ENCODE measurements at places on chromosomes 1 and 21.

DNA sequence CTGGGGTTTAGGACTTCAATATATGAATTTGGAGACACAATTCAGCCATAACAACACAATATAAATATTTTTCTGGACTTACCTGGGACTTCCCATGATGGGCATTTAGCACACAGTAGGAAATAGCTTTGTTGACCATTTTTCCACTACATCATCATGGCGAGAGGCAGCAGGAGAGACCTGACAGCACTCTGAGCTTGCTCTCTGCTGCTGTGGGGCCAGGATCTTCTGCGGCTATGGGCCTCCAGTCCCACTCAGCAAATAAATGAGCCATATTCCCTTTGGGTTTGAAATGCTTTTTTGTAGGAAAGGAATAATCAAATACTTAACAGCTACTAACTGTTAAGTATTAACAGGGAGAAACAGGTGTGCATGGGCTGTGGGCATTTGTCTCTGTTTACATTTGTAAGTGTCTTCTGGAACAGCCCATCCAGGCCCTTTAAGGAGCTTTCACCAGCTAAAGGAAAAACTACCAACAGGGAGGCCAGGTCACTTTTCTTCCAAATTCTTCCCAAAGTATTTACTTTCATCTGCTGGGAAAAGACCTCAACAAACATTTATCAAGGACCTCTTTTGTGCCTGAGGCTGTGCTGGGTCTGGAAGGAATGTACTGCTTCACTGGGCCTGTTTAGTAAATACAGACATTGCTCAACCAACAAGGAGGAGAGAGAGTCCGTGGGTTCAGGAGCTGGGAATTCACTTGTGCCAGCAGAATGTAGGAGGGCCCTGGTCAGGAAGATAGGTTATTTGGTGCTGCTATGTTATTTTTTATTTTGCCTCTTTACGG is 133.2 kb downstream of the LRIG2 start:
- DNase-seq: no peak

DNA sequence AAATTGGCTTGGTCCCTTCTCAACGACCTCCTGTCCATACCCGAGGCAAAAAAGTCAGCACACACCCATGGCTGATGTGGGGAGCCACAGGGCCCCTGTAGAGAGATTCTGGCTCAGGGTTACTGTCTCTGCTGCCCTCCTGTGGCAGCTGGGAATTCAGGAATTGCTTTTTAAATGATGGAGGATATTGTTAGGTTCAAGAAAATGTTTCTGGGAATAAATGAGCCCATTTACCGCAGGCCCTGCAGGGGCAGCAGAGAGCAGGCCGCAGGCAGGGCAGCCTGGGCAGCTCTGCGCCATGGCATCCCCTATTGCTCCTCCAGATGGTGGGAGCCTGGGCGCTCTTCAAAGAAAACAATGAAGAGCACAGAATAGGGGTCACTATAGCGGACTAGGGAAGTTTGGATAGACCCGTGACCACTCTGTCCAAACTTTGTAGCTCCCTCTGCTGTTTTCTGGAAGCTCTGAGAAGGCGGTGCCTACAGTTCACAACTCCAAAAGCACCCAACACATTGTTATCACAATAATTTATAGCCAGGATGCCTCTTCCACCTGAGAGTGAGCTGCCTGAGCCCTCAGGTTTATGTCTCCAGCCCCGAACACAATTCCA is 201.1 kb downstream of the BACH1 start:
- peak; percentile 44 for DNase-seq

- no peak for DNase-seq
These were observed 102.3 kb upstream of the F3 start for GRCh38 chr1:94643819-94644218.

DNA sequence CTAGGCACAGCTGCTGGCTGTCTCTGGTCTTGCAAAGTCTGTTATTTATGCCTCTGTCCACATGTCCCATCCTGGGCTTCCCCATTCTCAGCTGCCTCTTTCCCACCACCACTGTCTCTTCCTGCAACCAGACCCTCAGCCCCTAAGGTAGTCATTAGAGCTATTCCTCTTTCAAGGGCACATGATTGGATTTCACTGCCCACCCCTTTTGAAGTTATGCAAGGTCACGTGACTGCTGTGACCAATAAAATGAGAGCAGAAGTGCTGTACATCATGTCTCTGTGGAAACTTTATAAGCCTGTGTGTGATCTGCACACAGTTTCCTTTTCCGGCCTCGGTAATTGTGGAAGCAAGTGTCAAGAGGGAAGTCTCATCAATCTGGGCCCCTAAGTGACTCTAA is 136.6 kb upstream of the HMGB4 start:
- no peak for DNase-seq

GRCh38 chr21:26007951-26008498 is 162.5 kb downstream of the APP start:
- no peak for DNase-seq

DNA sequence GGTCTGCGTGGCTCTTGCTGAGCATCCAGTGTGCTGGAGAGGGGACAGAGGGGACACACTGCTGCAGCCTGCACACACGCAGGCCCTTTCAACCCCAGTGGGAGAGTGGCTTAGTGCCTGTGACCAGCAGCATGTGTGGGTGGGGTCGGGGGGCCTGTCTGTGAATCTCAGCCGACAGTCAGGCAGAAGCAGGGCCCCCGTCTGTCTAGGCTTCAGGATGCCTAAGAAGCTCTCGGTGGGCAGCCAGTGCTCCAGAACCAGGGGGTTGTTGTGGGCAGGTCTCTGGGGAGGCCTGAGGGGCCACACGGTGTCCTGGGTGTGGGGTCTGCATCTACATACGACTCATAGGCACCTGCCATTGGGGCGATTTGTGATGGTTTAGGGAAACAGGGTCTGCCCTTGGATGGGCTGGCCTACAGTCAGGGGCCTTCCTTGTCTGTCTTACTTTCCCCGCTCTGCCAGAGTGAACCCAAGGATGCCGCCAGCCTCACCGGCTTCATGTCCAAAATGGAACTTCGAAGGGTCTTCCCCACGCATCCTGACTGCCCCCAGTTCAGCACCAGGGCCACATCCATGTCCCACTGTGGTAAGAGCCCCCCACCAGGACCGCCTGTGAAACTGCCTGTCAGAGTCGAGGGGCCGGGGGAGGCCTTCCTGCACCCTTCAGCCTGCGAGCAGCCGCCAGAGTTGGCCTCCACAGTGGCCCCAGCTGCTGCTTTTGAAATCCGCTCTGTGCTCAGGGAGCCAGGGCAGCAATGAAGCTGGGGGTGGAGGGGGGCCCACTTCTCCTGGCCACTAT is 1.6 kb downstream of the CCDC27 start:
- no peak for DNase-seq

DNA sequence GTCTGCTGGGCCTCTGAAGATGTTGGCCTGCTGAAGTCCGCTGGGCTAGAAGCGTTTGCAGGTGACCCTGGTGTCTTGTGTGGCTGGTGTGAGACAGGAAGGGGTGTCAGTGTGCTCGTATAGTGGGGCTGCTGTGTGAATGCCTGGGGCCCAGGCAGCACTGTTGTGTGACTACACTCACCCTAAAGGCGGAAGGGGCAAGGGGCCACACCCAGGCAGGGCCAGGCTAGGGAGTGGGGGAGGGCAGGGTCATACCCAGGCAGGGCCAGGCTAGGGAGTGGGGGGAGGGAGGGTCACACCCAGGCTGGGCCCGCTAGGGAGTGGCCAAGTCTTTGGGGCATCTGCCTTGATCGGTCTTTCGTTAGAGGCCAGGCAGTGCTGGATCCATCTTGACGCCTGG is 25.0 kb downstream of the PDXK start:
- no peak for DNase-seq

DNA sequence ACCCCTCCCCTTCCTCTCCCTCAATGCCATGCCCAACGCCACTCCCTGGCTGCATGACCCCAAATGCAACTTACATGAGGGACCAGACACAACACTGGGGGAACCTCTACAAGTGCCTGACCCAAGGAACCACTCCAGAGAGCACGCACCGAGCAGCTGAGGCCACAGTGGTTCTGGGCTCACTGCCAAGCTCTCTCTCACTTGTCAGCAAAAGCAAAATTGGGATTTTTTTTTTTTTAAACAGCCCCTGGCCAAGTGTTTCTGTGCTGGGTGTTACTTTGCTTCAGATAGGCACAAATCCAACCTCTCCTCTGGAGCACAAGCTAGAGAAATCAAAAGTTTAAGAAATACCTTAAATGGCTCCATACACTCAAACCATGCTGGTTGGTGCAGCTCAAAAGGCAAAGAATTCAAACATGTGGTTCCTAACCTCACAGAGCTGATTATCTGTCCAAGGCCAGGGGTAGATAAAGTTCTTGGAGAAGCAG is 363.0 kb downstream of the SETD4 start:
- DNase-seq: peak; percentile 45

DNA sequence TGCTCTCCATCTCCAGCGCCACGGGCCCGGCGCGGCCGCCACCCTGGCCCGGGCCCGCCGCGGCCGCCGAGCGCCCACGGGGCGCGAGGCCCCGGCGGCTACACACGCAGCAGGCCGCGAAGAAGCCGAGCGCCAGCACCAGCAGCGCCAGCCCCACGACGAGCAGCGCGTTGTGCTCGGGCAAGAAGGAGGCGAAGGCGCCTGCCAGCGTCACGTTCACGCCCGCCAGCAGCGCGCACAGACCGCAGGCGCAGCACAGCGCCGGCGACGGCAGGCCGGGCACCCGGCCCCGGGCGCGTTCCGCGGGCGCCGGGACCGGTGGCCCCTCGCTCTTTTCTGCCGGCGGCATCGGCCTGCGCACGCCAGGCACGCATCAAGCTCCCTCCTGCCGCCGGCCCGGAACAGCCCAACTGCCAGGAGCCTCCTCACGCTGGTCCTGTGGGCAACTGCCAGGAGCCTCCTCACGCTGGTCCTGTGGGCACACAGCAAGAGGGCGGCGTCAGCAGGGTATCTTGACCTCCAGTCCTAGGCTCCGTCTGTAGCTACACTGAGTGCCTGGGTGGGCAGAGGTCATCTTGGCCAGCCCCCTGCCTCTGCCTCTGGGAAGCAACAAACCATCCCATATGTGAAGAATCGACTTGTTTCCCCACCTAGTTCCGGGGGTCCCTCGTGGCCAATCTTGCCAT is 18.1 kb downstream of the KNCN start:
- DNase-seq: no peak

GRCh38 chr1:818618-819291 is 105.0 kb upstream of the SAMD11 start:
- DNase-seq: peak; percentile 4

GRCh38 chr1:224123136-224123535 is 9.2 kb downstream of the FBXO28 start:
- no peak for DNase-seq

DNA sequence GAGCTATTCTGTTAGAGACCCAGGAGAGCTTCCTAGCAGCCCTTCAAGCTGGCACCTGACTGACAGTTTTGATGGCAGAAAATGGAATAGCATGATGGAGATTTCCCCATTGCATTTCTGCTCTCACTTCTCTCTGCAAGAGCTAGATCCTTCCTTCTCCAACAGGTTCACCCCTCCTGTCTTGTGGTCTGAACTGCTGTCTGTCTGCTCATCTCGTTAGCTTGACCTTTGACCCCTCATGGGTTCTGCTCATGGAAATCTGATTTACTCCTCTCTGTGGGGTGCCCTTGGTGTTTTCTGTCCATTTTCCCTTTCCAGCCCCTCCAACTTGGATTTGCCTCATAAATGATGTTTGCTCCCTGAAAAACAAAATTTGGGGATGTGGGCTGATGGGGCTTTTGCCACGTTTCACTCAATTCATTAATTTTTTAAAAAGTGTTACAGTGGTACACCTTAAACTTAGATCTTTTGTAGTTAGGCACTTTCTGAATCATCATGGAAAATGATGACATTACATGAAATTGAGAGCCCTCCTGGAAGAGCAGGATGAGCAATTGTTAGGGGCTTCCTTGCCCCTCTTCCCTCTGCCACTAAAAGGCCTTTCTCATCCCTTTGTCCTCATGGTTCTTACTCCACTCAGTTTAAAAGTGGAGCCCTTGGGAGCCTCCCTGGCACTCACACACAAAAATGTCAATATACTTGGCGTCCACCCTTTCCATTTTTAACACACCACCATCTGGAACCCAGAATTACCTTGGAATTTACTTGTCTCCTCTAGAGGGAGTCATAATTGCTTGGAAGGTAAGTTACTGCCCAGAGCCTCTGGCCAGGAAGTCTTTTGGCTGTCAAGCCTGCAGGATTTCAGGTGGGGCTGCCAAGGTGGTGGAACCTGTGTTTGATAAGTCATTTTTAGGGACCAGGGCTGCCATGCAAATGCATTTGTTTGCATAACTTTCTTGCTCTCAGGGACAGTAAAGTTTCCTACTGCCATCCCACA is 31.9 kb upstream of the IL19 start:
- DNase-seq: no peak

DNA sequence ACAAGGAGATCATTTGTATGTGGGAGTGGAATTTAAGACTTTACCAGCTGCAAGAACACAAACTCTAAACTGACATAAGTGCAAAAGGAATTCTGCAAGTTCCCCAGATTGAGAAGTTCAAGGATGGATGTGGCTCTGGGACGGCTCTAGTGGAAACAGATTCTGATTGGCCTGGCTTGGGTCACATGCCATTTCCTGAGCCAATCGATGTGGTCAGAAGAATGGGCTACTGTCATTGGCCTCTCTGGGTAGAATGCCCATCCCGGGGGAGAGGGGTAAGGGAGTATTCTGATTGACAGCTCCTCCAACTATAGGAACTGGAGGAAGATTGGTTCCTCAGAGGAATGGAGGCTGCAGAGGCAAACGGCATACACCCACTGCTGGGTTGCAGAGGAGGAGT is 6.0 kb upstream of the IFNLR1 start:
- no peak for DNase-seq

DNA sequence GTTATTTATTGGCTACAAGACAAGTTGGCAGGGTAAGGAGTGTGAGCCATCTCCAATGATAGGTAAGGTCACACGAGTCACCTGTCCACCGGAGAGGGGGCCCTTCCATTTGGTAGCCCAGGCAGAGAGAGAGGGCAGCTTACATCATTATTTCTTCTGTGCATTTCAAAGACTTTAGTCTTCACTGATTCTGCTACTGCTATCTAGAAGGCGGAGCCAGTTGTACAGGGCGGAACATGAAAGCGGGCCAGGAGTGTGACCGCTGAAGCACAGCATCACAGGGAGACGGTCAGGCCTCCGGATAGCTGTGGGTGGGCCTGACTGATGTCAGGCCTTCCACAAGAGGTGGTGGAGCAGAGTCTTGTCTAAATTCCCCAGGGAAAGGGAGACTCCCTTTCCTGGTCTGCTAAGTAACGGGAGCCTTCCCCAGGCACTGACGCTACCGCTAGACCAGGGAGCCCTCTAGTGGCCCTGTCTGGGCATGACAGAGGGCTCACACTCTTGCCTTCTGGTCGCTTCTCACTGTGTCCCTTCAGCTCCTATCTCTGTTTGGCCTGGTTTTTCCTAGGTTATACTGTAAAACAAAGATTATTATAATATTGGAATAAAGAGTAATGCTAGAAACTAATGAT is 36.7 kb downstream of the ZNF695 start:
- no peak for DNase-seq

- DNase-seq: no peak
These were observed 15.6 kb downstream of the FMO1 start for GRCh38 chr1:171263901-171264300.

- DNase-seq: no peak
These were observed 40.3 kb downstream of the TAS1R2 start for GRCh38 chr1:18819203-18819602.

DNA sequence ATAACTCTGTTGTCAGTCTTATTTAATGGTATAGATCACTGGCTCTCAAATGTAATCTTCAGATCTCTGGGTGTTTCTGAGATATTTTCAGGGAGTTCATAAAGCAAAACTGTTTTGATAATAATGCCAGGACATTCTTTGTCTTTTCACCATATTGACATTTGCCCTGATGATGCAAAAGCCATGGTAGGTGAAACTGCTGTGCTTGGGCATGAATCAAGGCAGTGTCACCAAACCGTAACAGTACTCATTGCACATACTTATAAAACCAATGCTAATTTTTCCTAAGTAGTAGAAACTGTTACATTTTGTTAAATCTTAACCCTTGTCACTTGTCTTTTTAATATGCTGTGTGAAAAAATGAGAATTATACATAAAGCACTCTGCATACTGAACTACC is 76.0 kb downstream of the RPS6KC1 start:
- no peak for DNase-seq
